Upper lobe of right lung (tissue), 1 donor: ENCODE measurements at places on chromosomes 3 and 15. TPM values are rescaled to one million over a fixed set of nuclear protein-coding genes. Genes with fewer than 3 reads are reported as not detected.
A peak's percentile ranks its signal among the peaks of the same experiment; 100 is the strongest.

The CTSH gene
- 1,018 TPM for total RNA-seq

The GRK7 gene
- total RNA-seq: 0.12 TPM

The SPRED1 gene
- 62.1 TPM for total RNA-seq

The COMMD2 gene
- 49.8 TPM for total RNA-seq

The GPR62 gene
- total RNA-seq: not detected

- DNase-seq: no peak
These were observed 153.0 kb upstream of the SMAD3 start for GRCh38 chr15:66912441-66912840.

DNA sequence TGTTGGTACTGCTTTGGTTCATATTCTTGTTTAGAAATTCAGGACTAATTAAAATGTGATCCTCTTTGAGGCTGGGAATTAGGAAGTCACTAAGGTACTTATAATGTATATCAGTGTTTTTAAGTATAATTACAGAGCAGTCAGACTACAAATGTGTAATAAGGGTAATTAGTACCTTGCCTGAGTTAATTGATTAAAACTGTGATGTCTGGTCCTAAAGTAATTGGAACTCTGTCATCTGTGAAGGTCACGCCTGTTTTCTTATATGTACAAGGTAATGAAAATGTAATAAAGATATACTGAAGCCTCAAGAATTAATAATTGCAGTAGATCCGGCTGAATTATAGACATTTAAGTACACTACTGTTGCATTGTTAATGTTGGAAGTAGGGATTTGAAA is 32.8 kb downstream of the RIOX2 start:
- no peak for DNase-seq

- no peak for DNase-seq
These were observed 30.0 kb downstream of the CHD2 start for GRCh38 chr15:92930054-92930621.

DNA sequence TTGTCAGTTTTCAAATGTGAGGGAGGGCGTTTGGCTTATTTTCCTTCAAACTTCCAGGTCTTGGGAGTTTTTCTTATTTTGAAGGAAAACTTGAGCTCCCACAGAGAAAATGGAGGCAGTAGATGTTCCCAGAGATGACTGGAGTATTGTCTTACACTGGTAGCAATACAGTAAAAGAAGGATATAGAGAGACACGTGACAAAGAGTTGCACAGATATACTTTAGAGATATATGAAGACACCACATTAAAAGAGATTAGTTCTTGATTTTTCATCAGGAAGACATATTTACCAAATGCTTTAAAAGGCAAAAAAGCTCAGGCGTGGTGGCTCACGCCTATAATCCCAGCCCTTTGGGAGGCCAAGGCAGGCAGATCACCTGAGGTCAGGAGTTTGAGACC is 490.9 kb downstream of the FOXP1 start:
- no peak for DNase-seq

GRCh38 chr3:177441276-177441812 is 244.1 kb upstream of the TBL1XR1 start:
- DNase-seq: no peak

DNA sequence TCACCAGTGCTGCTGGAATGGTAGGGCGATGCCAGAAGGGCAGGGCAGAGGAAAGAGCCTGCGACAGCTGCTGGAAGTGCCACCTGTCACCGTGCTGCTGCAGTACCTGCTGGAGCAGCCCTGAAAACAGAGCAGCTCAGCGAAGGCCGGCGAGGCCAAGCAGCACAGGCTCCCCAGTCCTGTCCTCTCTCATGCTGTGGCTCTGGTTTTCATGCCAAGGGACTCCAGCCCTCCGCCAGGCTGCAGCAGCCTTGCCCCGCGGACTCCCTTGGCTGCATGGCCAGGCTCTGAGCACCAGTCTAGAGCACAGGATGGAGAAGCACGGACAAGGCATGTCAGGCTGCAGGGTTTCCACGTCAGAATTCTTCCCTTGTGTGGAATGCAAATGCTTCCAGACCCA is 43.9 kb downstream of the ADCY5 start:
- no peak for DNase-seq

- no peak for DNase-seq
These were observed 22.7 kb downstream of the MGLL start for GRCh38 chr3:127799476-127800222.

DNA sequence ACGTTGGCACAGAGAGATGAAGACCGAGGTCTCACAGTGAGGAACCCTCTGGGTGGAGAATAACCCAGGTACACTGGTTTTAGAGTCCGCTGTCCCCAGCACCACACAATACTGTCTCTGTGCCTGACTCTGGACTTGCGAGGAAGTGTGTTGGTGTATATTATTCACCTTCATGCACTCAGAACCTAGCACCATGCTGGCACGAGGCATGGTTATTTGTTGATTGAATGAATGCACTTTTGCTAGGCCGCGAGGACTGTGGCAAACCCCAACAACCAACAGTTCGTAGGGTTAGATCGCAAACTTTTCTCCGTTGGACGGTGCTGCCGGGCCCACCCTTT is 484 bp upstream of the C3orf52 start:
- no peak for DNase-seq

DNA sequence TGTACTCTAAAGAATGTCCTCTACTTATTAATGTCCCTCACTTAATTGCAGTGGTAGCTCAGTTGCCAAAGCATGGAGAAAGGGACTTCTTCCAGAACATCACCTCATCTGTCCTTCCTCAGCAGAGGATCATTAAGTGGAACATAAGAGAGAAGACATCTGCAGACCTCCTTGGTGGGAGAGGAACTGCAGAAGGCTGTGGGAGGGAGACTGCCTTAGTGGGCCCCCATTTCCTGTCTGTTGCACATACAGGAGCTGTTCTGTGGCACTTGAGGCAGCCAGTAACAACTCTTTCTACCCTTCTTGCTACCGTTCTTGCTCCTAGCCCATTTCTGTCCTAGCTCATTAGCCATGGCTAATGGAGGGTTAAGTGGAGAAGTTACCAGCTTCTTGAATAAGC is 33.6 kb downstream of the HPS3 start:
- no peak for DNase-seq

DNA sequence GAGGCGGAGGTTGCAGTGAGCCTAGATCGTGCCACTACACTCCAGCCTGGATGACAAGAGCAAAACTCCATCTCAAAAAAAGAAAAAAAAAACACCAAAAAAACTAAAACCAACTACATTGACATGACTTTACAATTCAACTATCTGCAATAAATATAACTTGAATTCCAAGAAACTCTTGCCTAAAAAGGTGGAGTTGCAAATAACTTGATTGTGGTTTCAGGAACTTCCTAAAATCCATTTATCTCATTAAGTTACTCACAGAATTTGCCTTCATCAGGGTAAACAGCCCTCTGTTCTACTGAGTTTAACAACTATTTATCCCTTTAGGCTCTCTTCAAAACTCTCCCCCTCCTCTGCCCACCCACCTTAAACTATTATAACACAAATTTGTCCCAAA is 2.7 kb upstream of the MAPK6 start:
- DNase-seq: no peak

- peak; percentile 83 for DNase-seq
These were observed 114.2 kb downstream of the KLF13 start for GRCh38 chr15:31440754-31441311.

- DNase-seq: no peak
These were observed 336.3 kb upstream of the CFAP20DC start for GRCh38 chr3:59386165-59386564.
